ENCODE measurements at places on chromosomes 12 and 14.

GRCh38 chr12:2410496-2410895 lies 357.7 kb downstream of the CACNA1C start:
- no peak for DNase-seq

DNA sequence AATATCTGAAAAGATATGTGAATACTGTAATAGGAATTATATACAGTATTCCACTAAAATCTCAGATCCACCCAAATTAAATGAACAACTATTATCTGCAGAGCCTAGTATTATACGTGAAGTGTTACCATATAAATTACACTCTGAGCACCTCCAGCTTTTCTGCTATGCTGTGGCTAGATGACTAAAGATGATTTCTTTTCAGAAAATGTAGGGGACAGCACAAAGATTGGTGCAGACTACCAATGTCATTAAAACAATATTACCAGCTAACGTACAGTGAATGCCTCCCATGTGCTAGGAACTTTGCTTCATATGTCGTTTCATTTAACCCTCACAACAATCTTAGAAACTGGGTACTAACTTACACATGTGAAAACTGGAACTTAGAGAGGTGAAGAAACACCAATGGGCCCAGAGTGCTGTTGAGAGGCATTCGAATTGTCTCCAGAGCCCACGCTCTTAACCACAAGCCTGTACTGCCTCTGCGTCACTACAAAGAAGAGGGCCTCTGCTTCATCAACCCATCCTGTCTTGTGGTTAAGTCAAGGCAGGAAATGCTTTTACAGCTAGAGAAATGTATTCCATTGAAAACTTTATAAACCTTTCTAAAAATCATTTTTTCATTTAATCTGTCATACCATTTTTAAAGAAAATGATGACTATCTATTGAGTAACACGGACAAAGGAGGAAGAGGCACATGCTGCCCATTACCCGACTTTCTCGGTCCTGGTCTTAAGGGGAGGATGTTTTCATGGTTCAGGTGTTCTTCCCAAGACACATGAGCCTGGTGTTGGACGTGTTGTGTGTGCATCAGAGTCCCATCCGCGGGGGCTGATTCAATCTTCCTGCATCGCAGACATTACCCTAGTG lies 1.3 kb downstream of the GPR65 start:
- peak; percentile 39 for DNase-seq

- no peak for DNase-seq
Measured at GRCh38 chr12:23895792-23896218, 53.7 kb downstream of the SOX5 start.

DNA sequence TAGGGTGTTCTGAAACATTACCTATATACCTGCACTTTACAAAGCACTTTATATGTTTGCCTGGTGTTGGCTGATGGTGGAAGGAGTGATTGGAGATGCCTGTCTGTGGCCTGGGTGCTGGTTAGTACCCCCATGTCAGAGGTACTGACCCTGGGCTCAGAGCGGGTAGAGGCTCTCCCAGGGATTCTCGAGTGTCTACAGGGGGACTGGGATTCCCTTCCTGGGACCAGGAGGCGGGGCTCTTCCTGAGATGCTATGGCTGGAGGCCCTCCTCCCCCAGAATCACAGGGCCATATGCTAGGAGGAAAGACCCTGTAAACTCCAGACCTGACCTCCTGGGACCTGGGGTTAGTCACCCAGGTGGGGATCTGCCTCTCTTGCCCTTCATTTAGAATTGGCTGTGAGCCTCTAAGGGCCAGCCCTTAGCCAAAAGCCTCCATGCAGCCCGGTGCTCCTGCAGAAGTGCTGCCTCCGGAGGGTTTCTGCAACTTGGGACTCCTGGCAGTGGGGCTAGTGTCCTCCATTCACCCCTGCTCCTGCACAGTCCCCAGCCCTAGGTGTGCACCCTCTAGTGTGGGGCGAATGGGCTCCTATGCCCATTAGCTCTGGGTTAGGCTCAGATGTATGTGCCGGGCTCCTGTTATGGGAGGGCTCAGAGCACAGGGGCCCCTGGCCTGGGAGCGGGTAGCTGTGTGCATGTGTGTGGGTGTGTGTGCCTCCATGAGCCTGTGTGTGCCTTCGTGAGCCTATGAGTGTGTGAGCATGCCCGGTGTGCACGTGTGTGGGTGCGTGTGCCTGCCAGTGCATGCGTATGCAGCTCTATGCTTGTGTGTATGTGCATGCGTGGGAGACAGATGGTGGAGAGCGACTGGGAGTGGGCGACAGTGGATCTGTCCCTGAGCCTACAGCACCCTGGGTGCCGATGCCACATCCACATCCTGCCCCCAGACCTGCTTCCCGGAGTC lies 36.6 kb downstream of the RTL1 start:
- no peak for DNase-seq

- DNase-seq: no peak
Measured at GRCh38 chr14:95666450-95666849, 19.8 kb upstream of the TCL1B start.

GRCh38 chr12:64010069-64010686 lies 165.7 kb downstream of the SRGAP1 start:
- peak; percentile 80 for DNase-seq

DNA sequence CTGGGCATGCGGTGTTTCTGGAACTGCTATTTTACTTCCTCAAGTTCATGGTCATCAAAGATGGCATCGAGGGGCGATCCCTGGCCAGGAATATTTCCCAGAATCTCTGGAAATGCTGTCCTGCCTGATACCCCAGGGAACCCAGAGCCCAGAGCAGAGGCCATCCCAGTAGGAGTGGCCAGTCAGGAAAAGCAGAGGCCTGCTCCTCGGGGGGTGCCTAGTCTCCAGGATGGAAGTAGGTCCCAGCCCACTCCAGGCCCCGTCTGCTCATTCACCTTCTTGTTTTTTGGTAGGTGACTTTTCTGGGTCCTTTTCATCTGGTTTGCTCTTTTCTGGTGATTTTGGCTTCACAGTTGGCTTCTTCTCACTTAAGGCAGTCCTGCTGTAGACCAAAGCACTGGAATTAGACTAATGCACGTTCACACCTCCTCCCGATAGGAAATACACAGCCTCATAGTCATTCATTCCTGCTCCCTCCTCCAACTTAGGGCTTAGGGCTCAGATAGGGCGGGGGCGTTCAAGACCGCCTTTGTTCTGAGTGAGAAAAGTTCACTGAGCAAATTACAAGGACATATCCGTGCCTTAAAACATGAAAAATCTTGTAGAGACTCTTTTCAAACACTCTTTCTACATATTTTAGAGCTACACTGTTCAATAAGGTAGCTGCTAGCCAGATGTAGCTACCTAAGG lies 51.1 kb downstream of the TRAFD1 start:
- no peak for DNase-seq

DNA sequence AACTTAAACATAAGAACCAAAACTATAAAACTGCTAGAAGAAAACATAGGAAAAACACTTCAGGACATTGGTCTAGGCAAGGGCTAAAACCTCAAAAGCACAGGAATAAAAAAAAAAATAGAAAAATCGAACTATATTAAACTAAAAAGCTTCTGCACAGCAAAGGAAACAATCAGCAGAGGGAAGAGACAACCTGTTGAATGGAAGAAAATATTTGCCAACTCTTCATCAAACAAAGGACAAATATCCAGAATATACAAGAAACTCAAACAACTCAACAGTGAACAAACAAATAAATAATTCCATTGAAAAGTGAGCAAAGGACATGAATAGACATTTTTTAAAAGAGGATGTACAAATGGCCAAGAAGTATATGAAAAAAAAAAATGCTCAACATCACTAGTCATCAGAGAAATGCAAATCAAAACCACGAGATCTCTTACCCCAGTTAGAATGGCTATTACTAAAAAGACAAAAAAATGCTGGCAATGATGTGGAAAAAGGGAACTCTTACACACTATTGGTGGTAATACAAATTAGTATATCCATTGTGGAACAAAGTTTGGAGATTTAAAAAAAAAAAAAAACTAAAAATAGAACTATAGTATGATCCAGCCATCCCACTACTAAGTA lies 152.0 kb downstream of the NDUFA12 start:
- DNase-seq: peak; percentile 19

DNA sequence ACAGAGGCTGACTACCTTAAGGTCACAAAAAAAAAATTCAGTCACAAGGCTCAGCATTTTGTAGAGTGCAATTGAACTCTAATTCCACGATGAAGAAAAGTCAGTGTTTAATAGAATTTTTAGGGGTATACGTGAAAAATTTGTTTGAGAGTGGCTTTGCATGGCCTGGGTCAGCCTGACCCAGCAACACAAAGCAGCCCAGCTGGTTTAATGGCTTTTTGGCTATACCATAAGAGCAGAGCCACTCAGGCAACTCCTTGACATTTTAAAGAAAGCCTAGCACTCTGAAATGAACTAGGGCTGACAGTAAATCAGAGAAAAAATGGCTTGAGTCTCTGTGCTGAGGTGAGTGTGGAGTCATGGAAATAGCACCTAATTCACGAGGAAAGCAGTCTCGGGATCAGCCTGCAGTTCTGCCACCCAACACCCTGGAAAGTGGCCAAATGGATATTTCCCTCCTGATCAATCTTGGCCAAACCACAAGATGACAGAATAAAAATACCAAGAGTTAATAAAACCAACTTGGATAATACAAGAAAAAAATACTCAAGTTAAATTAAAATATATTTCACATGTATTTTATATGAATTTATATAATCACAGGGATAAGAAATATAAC lies 59.5 kb downstream of the GALNT4 start:
- no peak for DNase-seq

DNA sequence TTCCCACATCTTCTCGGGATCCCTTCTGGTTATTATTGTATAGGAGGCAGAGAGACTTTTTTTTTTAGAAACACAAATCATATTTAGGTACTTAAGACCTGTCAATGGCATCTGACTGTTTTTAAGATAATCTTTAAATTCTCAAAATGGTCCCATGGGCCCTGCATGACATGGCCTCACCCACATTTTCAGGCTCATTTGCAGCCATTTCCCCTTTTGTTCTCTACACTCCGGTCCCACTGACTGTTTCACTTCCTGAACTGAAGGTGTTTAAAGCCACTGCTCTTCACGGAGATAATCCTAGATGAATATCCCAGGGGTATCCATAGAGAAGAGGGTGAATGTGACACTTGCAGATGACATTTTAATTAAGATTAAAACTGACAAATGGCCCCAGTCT lies 12.3 kb upstream of the C12orf71 start:
- DNase-seq: no peak

DNA sequence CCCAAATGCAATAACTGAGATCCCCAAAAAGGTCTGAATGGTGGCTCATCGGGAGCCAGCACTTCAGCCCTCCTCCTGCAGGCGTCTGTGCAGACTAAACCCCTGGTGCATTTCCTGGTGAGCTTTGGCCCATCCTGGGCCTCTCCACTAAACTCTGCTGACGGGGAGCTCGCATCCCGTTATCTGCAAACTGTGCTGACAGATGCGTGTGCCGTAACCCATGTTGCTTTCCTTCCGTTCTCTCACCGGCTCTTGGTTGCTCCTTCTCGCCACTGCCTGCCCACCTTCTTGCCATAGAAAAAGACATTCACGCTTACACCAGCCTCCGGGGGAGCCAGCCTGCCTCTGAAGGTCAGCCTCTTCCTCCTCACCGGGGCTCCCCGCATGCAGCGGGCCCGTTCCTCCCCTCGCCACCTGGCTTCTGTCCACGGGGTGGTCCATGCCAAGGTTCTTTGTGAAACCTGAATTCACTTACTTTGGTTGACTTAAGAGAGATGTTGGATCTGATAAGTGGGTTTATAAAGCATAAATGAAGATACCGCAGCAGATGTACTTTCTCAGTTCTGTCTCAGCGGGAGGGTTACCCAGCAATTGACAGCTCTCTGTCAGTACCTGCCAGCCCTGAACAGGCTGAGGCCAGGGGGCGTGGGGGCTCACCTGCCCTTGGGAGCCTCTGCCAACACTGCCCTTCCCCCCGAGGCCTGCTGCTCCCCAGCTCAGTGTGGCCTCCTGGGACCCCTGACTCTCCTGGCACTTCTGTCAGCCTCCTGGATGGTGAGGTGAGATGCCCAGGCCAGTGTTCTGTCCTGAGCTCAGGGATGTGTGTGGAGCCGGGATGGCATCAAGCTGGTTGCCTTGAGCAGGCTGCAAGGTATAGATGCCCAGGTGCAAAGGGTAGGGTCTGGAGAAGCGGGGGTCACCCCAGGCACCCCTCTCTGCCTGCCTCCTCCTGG lies 14.2 kb downstream of the ZFYVE21 start:
- no peak for DNase-seq
